Activated effector memory CD4-positive, alpha-beta T cell treated with anti-CD3 and anti-CD28 coated beads, Interleukin-2, amount 50 U/mL, for 16 hours (primary cell): ENCODE measurements at places on chromosomes 16 and 17.

DNA sequence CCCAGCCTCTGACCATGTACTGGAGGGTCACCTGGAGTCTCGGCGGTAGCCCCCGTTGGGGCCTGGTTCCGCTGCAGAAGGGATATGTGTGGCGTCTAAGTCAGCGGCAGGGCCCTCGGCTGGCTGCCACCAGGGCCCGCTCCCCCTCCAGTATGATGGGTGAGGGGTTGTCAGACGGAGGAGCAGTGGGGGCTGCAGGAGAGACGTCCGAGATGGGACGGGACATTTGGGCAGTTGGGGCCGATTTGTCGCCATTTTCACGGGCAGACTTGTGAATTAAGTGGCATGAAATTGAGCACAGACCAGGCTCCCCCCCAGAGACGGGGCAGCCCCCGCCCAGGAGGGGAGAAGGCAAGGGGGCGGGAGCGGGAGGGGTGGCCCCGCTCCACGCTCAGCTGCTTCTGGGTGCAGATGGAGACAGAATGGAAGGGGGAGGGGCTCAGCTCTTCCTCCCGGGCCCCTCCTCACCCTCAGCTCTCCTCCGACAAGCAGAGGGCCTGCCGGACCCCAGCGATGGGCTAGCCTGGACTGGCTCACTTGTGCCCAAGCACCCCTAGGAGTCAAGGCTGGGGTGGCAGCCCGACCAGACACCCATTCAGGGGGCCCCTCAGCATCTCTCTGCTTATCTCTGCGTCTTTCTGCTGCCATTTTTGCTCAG lies 52.7 kb upstream of the LHX1 start:
- no peak for DNase-seq

DNA sequence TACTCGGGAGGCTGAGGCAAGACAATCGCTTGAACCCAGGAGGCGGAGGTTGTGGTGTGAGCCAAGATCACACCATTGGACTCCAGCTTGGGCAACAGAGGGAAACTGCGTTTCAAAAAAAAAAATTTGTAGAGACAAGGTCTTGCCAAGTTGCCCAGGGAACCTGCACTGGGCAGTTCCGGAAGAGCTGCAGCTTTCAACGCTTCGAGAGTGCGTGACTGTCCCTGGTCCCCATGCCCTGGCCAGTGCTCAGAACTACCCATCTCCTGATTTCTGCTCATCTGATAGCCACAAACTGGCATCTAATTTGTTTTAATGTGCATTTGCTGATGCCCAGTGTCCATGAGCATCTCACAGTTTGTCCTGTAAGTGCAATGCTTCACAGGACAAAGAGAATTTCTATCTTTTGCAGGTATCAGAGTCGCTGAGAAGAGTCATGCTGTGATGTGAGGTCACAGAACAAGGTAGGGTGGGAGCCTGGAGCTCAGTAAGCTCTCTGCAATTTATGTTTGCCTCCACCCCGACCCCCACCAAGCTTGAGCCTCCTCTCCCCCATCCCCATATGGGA lies 3.9 kb downstream of the ACTG1 start:
- no peak for DNase-seq

GRCh38 chr16:8634991-8635736 lies 13.7 kb downstream of the METTL22 start:
- DNase-seq = no peak

DNA sequence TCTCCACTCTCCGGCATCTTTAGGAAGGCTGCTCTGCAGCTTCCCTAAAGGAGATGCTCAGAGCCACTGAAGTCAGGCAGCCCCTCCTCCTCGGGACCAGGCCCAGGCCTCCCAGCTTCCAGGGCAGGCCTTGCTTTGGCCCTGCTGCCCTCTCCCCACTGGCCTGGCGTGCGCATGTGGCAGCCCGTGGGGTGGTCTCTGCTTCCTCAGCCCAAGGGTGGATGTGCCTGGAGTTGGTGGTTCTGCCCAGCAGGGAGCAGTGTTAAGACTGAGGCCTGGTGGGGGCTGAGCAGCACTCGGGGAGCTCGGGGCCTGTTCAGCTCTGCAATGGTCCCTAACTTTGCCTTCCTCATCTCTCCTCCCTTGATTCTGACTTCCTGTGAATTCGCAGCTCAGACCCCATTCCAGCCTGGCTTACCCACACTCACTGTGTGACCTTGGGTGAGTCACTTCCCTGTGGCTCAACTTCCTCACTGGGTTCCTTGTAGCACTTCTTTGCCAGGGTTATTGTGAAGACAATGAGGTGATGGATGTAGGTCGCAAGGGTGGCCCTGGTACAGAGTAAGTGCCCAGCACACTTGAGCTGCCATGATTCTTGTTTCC lies 63.2 kb downstream of the NKD1 start:
- no peak for DNase-seq

GRCh38 chr16:66426112-66427035 lies 721 bp upstream of the BEAN1 start:
- DNase-seq = no peak

DNA sequence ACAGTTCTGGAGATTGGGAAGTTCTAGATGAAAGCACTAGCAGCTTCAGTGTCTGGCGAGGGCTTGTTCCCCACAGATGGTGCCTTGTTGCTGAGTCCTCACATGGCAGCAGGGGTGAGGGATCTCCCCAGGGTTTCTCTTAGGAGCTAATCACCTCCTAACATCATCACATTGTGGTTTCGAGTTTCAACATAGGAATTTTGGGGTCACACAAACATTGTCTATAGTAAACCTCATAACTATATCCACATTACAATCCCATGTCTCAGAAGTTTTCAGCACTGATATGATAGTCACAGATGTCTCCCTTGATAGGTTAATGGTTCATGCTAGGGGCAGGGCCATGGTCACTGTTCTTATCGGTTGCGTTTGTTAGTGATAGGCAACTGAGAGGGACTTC lies 13.8 kb downstream of the CLUAP1 start:
- no peak for DNase-seq

GRCh38 chr17:7460850-7461660 lies 16.2 kb downstream of the CHRNB1 start:
- no peak for DNase-seq

DNA sequence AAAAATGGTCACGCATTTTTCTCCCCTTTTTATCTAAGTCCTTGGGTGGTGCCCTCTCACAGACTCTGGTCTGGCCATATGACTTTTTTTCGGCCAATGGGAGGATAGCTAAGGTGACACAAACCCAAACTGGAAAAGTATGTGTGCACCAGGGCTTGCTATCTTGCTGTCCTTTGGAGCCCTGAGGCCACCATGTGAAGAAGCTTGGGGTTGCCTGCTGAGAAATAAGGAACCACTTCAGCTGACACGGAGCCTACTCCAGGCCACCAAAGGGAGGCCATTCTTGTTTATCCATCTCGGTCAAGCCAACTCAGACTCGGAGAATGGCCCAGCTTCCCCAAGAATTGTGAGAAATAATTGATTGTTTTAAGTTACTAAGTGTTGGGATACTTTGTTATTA lies 111.4 kb upstream of the ZFHX3 start:
- DNase-seq = no peak

GRCh38 chr16:69176033-69176800 lies 10.7 kb upstream of the SNTB2 start:
- DNase-seq = no peak

DNA sequence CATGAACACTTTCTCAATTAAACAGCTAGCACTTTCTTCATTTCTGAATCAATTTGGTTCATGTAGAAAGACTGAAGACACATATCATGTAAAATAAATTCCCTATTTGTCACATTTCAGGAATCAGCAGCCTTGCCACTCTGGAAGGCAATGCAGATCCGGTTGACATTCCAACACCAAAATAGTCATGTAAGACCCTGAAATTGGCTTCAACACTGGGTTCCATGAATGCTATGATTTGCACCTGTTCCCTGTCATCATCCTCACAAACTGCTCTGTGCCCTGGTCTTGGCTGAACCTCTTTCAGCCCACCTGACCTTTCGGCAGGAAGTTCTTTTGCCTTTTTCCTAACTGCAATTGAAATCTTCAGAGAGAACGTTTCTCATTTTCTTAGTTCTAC lies 156.9 kb downstream of the CDH8 start:
- DNase-seq = no peak

DNA sequence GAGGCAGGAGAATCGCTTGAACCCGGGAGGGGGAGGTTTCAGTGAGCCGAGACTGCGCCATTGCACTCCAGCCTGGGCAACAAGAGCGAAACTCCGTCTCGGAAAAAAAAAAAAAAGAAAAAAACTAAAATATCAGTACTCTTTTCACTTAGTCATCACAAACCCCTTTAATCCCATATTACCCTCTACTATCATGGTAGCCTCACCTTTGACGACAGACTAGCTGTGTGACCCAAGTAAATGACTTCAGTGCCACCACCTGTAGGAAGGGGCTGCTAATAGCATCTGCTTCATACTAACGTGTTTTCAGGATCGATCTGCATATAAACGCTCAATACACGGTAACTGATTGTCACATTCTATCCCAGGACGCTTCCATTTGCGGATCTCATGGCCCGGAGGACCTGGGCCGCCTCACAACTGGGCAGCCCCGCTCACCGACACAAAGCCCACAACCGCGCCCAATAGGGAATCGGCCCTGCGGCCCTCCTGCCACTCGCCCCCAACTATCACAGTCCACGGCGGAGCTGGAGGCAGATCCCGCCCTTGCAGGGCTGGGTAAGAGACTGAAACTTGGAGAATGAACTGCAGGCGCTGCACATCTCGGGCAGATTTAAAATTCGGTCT lies 1.1 kb upstream of the ZNF263 start:
- DNase-seq = no peak

GRCh38 chr16:76583945-76584344 lies 306.7 kb downstream of the CNTNAP4 start:
- no peak for DNase-seq

GRCh38 chr16:62978451-62978850 lies 942.2 kb upstream of the CDH8 start:
- no peak for DNase-seq

DNA sequence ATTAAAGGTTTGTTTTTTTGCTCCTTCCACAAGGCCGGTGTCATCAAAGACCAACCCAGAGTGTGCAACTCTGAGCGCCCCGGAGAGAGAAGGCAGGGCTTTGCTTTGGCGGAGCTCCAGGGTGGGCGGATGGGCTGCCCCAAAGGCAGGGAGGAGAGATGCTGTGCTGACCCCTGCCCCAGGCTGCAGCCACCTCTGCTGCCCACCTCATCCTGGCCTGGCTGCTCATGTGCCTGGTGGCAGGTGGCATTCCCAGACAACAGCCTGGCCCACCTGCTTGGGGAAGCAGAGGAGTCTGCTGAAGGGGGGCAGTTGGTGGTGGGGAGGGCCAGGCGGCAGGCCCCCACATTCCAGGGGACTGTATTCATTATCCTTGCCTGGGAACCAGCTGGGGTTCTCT lies 122.1 kb downstream of the SDK2 start:
- no peak for DNase-seq

GRCh38 chr17:43831633-43832032 lies 1.3 kb downstream of the MPP3 start:
- DNase-seq = no peak

- DNase-seq = no peak
Measured at GRCh38 chr17:6352016-6352415, 82.9 kb downstream of the AIPL1 start.

GRCh38 chr17:20174588-20175265 lies 165.6 kb downstream of the SPECC1 start:
- no peak for DNase-seq

GRCh38 chr16:68231384-68232136 lies 4.4 kb downstream of the ESRP2 start:
- peak; percentile 53 for DNase-seq

DNA sequence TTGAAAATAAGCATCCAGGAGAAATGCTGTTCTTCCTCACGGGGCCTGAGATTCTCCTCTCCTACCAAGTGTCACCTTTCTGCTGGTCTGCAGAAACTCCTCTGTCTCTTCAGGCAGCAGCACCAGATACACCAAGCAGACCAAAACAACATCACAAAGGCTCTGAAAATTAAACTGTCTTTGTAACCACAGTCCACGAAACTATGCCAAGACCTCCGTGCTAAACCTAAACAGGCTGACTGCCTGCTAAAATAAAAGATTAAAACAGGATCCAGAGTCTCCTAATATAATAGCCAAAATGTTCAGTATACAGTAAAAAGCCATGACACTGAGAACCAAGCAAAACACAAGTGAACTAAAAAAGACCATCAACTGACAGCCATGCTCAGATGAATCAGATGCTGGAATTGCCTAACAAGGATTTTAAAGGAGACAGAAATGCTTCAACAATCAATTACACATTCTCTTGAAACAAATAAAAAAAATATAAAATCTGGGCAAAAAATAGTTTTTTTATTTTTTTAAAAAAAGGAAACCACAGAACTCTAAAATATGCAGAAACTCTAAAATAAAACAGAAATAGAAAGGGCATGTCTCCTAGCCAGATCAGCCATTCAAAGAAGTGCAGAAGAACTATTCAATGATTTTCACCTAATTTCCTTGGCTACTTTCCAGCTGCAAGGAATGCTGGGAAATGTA lies 50.3 kb upstream of the TOX3 start:
- DNase-seq = no peak

GRCh38 chr16:80509872-80510271 lies 30.9 kb upstream of the DYNLRB2 start:
- DNase-seq = no peak

DNA sequence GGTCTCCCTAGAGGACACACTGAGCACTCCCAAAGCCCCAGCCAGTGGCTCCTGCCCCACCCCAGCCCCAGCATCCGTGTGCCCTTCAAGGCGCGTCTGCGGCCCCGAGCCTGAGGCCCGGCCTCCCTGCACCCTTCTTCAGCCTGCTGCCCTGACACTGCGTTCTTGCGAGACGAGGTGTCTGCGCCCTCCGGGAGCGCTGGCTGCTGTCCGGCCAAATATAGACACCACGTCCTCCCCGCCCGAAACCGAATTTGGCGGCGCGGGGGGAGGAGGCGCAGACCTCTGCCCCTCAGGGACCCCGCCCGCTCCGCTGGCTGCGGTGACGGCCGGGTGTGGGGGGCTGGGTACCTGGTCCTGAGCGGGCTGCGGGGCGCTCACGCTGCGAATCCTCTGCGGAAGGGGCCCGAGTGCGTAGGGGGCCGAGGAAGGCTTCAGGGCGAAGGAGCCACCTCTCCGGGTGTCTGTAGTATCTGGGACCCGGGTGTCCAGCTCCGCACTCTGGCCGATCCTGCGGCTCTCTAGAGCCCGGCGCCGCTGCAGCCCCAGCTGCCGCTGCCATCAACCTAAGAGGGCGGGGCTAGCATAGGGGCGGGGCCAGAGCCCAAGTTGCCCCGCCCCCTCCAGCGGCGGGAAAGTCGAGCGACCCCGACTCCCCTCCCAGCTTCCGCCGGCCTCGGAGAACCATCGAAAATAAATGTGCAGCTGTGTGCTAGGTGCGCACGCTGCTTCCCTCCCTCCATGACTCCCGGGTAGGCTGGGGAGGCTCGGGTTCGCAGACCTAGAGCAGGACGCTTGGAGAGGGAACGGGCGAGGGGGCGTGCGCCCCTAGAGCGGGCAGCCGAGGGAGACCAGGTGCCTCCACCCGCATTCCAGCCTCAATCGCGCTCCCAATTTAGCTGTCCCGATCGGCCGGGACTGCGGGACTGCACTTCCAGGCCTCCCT lies at the start of gene CORO6:
Gene CORO6, minus strand, starts transcription at position 576 of the 946 bp plus-strand sequence. CDS start 1,491 bp downstream, outside the sequence.
- peak; percentile 88 for DNase-seq
